ENCODE measurements at places on chromosomes 6 and 20. TPM values are rescaled to one million over a fixed set of nuclear protein-coding genes. Genes with fewer than 3 reads are reported as not detected.
A peak's percentile ranks its signal among the peaks of the same experiment; 100 is the strongest.

DNA sequence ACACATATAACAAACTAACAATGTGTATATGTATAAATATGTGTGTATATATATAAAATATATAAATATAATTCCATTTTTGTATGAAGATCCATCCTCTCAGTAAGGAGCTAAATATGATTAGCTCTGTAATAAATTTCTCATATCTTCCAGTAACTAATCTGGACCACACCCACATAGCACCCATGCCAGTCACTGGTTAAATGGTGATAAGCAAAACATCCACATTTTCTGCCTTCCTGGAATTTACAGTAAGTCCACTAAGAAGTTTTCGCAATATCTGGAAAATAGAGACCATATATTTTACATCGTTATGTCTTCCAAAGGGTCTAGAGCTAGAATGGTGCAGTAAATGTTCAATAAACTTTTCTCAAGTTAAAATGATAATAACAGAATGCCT lies 151.5 kb upstream of the STMND1 start:
- no peak overlapping the region for H3K4me3 ChIP-seq
- no peak overlapping the region for H3K27ac ChIP-seq
- DNase-seq, result no peak
- H3K36me3 ChIP-seq, result no peaks in the 10 kb centered on the region
- H3K4me1 ChIP-seq, result no peaks in the 10 kb centered on the region

DNA sequence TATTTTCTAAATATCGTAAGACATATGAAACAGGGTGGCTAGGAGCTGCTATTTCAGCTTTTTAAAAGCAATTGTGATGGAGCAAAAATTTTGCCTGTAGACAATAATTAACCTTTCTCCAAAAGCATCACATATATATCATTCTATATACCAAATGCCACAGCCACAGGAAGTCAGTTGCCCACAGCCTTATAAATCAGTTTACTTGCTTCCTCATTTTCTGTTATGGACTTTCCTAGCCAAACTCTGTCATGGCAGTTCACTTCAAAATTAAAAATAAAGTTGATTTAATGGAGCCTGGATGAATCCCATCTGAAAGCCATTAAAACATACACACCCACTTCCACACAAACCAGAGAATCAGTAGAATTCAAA lies 93.4 kb upstream of the NHSL1 start:
- H3K27me3 ChIP-seq, result no peaks in the 10 kb centered on the region
- no peak for DNase-seq
- peaks cover 8% of the 10 kb centered on the region for H3K4me1 ChIP-seq
- no peak overlapping the region for H3K27ac ChIP-seq
- H3K4me3 ChIP-seq, result no peak overlapping the region
- no peaks in the 10 kb centered on the region for H3K36me3 ChIP-seq

- H3K4me1 ChIP-seq, result peaks cover 18% of the 10 kb centered on the region
- no peaks in the 10 kb centered on the region for H3K27me3 ChIP-seq
- H3K4me3 ChIP-seq, result no peak overlapping the region
- no peak for DNase-seq
Measured at GRCh38 chr6:28264834-28265401, 2.0 kb upstream of the ZSCAN26 start.

- H3K4me1 ChIP-seq, result no peaks in the 10 kb centered on the region
- no peaks in the 10 kb centered on the region for H3K27me3 ChIP-seq
- H3K27ac ChIP-seq, result no peak overlapping the region
- no peak overlapping the region for H3K4me3 ChIP-seq
- DNase-seq, result no peak
Measured at GRCh38 chr6:139819776-139820175, 445.3 kb upstream of the CITED2 start.

- DNase-seq, result no peak
- no peak overlapping the region for H3K4me3 ChIP-seq
Measured at GRCh38 chr6:22521035-22521434, 48.3 kb upstream of the HDGFL1 start.

MEI4 gene
- not detected for total RNA-seq

PAX1 gene
- total RNA-seq, result not detected

DNA sequence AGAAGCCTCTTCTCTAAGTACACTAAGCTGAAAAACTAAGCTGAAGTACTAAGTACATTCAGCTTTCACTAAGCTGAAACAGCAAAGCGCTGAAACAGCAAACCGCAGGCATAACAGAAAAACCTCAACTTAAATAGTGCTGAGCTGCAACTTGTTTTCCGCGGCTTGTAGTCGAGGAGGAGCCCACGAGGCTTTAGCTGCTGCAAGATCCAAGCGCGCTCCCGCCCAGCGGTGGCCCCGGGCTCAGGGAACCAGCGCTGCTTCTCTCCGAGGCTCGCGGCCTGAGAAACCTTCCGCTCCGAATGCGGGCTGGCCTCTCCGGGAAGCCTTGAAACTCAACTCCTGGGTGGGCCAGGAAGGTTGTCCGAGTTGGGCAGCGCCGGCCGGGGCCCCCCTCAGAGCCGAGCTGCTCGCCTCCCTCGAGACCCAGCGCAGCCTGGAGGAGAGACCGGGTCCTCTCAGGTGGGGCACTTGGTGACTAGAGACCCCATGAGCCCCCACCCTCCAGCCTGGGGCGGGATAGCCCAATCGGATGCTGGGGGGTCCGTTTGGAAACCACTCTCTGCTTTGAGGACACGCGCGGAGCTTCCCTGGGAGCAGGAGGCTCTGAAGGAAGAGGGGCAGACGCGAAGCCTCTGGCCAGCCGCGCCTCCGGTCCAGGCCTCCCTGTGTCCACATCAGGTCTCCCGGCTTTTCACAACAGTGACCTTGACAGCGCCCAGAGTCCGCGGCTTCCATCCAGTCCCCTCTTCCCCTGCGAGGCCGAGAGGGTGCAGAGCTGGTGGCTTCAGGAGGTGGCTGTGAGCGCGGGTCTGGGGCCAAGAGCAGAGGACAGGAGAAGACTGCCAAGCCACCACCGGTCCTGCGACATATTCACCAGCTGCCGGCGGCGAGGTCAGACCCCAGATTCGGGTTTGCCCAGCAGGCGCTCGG lies 38.1 kb upstream of the HLA-E start:
- peaks cover 70% of the 10 kb centered on the region for H3K27me3 ChIP-seq
- peaks cover 35% of the 10 kb centered on the region for H3K4me1 ChIP-seq
- H3K27ac ChIP-seq, result no peak overlapping the region

- no peaks in the 10 kb centered on the region for H3K4me1 ChIP-seq
- H3K27ac ChIP-seq, result no peak overlapping the region
- no peak overlapping the region for H3K4me3 ChIP-seq
- H3K36me3 ChIP-seq, result no peaks in the 10 kb centered on the region
Measured at GRCh38 chr6:143328876-143329275, 121.6 kb downstream of the ADAT2 start.

GRCh38 chr20:24494460-24494920 lies 25.1 kb downstream of the SYNDIG1 start:
- H3K36me3 ChIP-seq, result no peaks in the 10 kb centered on the region
- no peak for DNase-seq
- no peak overlapping the region for H3K4me3 ChIP-seq

CST11 gene
- not detected for total RNA-seq

CST7 gene
- total RNA-seq, result 124 TPM

DNA sequence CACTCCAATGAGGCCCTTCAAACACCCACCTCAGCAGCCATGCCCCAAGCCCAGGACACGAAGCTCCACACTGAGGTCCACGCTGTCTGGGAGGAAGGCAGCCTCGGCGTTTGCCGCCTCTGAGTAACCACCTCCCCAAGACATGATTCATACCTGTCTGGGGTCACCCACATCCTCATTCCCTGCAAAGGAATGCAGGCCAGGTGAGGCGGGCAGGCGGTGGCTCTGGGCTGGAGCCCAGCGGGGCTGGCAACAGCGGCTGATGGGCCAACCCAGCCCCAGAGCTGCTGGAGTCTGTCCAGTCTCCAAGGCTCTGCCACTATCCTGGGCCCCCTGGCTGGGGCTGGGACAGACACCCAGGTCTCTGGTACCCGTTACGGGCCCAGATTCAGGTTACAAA lies 14.8 kb downstream of the PMEPA1 start:
- H3K36me3 ChIP-seq, result no peaks in the 10 kb centered on the region
- no peak overlapping the region for H3K27ac ChIP-seq
- no peak overlapping the region for H3K4me3 ChIP-seq
- H3K4me1 ChIP-seq, result no peaks in the 10 kb centered on the region
- H3K27me3 ChIP-seq, result no peaks in the 10 kb centered on the region

GUCA1A gene
- not detected for total RNA-seq

XKR7 gene
- total RNA-seq, result not detected

GRCh38 chr6:163094881-163095280 lies 319.6 kb upstream of the QKI start:
- no peak overlapping the region for H3K4me3 ChIP-seq
- no peak overlapping the region for H3K27ac ChIP-seq
- H3K36me3 ChIP-seq, result no peaks in the 10 kb centered on the region
- no peaks in the 10 kb centered on the region for H3K4me1 ChIP-seq

DNA sequence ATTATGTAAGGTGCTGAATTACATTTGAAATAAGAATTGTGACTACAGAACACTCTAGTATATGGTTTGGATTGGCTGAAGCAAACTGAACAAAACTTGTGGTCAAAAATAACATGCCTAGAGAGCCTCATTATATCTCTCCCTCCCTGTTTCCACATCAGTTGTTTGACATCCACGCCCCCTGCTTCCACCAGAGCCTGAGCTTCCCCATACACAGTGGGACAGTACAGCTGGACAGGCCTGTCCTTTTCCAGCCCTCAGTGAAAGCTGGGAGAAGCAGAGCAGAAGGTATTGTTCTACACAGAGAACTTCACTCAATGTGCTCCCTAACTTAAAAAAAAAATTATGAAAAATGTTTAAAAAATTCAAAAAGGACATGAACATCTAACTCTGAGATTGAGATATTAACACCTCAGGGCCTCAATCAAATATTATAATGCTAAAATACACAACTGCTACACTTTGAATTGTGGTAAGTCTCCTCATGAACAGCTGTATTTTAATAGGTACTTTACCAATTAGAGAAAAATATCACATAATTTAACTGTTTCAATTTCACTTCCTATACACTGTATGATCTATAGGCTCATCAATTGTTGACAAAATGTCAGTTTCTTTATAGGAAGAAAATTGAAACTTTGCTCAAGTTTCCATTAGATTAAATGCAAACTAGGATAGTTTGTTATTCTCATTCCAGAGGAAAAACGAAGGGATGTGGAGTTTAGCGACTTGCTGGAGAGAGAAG lies 44.9 kb upstream of the SCML4 start:
- H3K27me3 ChIP-seq, result no peaks in the 10 kb centered on the region
- DNase-seq, result no peak
- H3K4me1 ChIP-seq, result peaks cover 3% of the 10 kb centered on the region
- no peak overlapping the region for H3K27ac ChIP-seq
- no peak overlapping the region for H3K4me3 ChIP-seq

DNA sequence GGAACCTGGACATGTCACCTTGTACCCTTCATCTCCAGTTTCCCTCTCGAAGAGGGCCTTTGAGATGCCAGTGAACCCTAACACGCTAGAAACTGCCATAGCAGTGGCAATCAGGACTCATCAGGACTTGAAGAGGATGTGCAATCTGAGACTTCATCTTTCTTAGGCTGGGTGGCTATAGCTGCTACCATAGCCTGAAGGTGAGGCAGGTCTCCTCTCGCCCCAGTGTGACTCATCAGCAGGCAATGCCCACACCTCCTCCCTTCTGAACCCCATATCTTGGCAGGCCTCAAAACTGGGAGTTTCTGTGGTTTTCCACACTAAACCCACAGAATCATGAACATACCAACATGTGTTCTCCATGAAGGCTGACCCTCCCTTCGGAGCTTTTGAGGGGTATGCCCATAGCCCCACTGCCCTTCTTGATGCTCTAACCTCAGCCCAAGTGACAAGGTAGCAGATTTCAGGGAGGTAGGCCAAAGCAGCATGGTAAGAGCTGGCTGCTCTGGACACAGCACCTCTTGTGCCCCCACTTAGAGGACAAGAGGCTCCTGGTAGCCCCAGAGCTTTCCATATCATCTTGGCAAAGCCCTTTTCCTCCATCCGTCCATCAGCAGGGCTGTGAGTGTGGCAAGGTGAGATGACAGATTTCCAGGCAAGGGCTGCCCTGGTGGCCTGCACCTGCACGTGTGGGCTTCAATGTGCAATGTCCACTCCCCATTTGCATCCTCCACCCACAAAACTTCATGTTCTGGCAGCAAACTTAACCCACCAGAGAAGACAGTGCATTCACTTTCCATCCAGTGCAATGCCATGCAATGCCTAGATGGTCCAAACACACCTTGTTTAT lies 2.6 kb downstream of the BLCAP start:
- no peak overlapping the region for H3K4me3 ChIP-seq
- peaks cover 41% of the 10 kb centered on the region for H3K4me1 ChIP-seq
- H3K36me3 ChIP-seq, result no peaks in the 10 kb centered on the region
- H3K27me3 ChIP-seq, result no peaks in the 10 kb centered on the region

SRSF3 gene
- 572 TPM for total RNA-seq

- H3K4me3 ChIP-seq, result no peak overlapping the region
- H3K27me3 ChIP-seq, result no peaks in the 10 kb centered on the region
- no peaks in the 10 kb centered on the region for H3K36me3 ChIP-seq
- H3K27ac ChIP-seq, result no peak overlapping the region
Measured at GRCh38 chr6:11814106-11814505, 35.5 kb upstream of the ADTRP start.

BNIP5 gene
- total RNA-seq, result not detected

DNA sequence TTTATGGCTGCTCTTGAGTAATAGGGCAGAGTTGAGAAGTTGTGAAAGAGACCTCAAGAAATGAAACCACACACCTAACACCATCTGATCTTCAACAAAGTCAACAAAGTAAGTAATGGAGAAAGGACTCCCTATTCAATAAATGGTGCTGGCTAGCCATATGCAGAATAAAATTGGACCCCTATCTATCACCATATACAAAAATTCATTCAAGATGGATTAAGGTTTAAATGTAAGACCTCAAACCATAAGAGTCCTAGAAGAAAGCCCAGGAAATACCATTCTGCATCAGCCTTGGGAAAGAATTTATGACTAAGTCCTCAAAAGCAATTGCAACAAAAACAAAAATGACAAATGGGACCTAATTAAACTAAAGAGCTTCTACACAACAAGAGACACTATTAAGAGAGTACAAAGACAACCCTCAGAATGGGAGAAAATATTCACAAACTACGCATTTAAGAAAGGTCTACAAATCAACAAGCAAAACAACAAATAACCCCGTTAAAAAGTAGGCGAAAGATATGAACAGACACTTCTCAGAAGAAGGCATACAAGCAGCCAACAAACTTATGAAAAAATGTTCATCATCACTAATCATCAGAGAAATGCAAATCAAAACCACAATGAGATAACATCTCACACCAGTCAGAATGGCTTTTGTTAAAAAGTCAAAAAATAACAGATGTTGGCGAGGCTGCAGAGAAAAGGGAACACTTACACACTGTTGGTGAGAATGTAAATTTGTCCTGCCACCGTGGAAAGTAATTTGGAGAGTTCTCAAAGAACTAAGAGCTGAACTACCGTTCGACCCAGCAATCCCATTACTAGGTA lies 4.0 kb downstream of the MAP3K5 start:
- H3K27me3 ChIP-seq, result no peaks in the 10 kb centered on the region
- peaks cover 76% of the 10 kb centered on the region for H3K4me1 ChIP-seq
- peak; percentile 63 for DNase-seq
- H3K4me3 ChIP-seq, result peak overlapping the region; percentile 35

DNA sequence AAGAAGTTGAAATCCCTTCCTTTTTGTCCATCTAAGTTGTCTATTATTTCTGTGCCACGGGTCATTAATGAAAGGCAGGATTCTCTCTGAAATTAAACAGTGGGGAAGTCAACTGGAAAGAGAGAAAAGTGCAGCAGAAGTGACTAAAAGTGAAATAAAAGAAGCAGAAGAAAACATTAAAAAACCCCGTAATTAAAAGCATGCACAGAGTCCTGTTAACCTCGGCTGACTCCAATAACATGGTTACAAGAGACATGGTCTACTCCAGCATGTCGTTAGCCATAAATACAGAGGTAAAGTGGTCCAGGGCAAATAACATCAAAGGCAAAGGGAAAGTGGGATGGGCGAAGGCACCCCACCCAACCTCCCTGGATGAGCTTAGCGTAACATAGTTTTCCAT lies 13.0 kb upstream of the MOXD1 start:
- no peaks in the 10 kb centered on the region for H3K27me3 ChIP-seq
- no peaks in the 10 kb centered on the region for H3K4me1 ChIP-seq
- H3K36me3 ChIP-seq, result no peaks in the 10 kb centered on the region
- H3K27ac ChIP-seq, result no peak overlapping the region
- DNase-seq, result no peak
- no peak overlapping the region for H3K4me3 ChIP-seq

All from CD8-positive, alpha-beta memory T cell (primary cell).